ENCODE measurements at places on chromosomes 6 and 20. TPM values are rescaled to one million over a fixed set of nuclear protein-coding genes. Genes with fewer than 3 reads are reported as not detected.

The SNAI1 gene
- total RNA-seq, result 0.75 TPM

The OR2J2 gene
- not detected for total RNA-seq

DNA sequence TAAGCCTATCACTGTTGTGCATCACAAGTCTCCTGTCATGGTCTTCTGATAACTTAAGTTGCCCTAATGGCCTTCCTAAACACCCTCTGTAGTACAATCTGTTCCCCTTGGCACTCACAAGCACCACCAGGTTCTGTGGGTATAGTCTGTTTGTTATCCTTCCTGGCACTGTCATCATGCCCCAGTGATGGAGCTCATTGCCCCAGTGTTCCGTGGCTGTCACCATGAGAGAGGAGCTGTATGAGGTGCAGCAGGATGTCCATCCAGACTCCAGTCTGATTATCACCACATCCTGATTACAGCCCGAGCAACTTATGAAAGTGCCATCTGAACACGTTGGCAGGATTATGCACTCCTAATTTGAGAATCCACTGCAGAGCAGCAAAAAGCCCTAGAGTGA, 380.1 kb downstream of the FRK start:
- DNase-seq, result no peak

DNA sequence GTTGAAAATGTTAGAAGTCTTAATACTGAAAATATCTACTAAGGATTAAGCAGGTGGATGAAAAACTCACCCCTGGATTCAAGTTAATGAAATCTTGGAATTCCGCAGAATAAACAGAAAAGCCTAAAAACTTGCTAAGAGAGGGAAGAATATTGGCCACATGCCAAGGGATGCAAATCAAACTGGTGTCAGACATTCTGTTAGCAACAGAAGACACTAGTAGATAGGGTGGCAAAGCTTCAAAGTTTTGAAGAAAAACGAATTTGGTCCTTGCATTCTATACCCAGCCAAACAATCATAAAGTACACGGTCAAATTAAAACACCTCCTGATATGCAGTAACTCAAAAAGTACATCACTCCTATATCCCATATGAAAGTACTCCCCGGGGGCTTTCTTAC, 77.1 kb upstream of the ADTRP start:
- DNase-seq, result no peak

GRCh38 chr20:61513124-61514017, 261.3 kb downstream of the CDH4 start:
- DNase-seq, result no peak

DNA sequence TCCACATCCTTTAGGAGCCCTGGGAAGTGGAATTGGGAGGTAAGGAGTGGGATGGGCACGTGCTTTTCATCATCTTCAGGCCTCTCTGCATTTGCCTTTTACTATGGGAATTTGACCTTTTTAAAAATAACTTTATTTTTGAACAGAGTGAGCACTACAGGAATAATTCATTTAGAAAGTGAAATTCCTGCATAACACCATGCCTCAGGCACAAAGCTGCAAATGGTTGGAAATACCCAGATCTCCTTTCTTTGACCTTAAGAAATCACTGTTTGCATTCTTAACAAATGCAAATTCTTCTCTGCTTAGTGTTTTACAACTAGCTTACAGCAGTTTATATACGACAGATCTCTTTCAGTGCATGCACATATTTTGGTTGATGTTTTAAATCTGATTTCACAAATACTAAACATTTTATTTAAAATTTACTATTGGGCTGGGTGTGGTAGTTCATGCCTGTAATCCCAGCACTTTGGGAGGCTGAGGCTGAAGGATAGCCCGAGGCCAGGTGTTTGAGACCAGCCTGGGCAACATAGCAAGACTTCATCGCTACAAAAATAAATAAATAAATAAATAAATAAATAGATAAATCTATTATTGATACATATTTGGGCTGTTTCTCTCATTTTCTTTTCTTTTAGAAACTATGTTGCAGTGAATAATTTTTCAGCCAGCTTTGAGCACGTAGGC, 24.5 kb downstream of the CST8 start:
- DNase-seq, result no peak

- DNase-seq, result no peak
These were observed 169.3 kb downstream of the BCAS1 start for GRCh38 chr20:53901064-53901463.

GRCh38 chr20:51880188-51880587, 77.9 kb upstream of the SALL4 start:
- DNase-seq, result no peak

DNA sequence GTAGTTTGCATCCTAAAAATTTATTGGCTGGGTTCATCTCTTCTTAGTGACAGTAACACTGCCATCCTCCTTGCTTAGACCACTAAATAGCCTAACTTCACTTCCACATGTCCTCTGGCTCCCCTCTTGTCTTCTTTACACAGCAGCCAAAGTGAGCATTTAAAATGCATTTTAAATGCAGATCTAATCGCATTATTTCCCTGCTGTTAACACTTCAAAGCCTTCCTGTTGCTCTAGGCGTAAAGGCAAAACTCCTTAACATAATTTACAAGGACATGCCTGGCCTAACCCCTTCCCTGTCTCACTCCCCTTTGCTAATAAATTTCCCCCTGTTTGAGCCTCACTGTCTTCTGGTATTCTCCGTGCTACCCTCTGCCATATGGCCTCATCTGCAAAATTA, 26.5 kb downstream of the NKAIN2 start:
- no peak for DNase-seq

GRCh38 chr6:40903456-40903855, 135.6 kb downstream of the UNC5CL start:
- no peak for DNase-seq

DNA sequence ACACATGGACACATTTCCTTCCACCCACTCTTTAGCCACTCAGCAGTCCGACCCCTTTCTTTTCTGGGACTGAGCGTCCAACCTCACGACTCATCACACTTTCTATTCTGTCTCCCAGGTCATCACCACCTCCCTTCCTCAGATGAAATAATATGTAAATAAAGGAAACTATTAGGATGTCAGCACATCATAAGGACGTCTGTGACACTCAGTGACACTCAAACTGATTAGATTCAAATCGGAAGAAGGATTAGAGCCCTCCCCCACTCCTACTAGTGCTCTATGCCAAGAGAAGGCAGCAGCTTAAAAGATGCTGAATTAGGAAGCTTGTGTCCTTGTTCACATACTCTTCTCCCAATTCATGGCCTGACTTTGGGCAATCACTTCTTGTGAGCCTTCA, 113.6 kb downstream of the TNFRSF21 start:
- DNase-seq, result no peak

- DNase-seq, result no peak
These were observed 947.3 kb downstream of the KIF16B start for GRCh38 chr20:15625981-15626380.
